A172 (cell line): ENCODE measurements at places on chromosomes 3 and 15. TPM values are rescaled to one million over a fixed set of nuclear protein-coding genes. Genes with fewer than 3 reads are reported as not detected.

The CHRNB4 gene
- not detected in 2 replicates for total RNA-seq

The MYL3 gene
- total RNA-seq: 0.57 and 1.3 TPM in 2 replicates

The HCLS1 gene
- 0.24 and 0.83 TPM in 2 replicates for total RNA-seq

The SNUPN gene
- 39.3 and 53.6 TPM in 2 replicates for total RNA-seq

The MRPL3 gene
- total RNA-seq: 216 and 247 TPM in 2 replicates
